ENCODE measurements at places on chromosomes 7 and 10.

DNA sequence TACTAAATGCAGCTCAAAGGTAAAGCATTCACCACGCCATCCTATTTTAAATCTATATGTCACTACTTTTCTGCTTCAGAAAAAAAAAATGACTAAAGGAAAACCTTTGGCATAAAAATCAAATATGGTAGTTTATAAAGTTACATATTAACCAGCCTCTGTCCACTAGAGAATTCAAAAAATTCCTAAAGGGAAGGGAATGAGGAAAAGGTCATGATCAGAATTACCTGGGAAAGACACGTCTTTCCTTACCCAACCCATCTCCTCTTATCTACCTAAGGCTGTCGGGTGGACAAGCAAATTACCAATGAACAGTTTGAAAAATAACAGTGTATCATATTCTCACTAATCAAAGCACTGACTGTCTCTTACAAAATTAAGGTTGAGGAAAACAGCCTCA is 100.7 kb upstream of the TMEM106B start:
- DNase-seq: no peak

DNA sequence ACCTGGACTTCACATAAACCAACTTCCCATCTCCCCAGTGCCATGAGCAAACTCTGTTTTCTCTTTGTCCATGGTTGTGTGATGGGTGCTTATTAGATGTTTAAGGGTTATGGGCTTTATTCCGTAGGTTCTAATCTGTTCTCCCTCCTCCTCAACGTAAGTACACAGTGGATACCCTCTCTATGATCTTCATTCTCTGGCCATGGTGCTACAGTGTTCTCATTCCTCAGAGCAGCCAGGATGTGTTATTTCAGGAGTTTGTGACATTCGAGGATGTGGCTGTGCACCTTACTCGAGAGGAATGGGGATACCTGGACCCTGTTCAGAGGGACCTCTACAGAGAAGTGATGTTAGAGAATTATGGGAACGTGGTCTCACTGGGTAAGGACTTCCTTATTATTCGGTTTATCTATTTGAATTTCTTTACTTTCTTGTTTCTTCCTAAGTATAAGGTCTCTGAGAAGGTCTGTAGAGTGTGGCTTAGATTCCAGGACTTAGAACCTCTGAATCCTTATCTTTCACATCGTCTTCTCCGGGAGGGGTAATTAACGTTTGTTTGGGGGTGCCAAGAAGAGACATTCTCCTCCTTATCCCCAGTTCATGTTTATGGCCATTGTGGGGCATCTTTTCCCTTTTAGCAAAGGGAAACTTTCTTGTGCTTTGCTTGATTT is 3.8 kb downstream of the ZNF655 start:
- DNase-seq: no peak

DNA sequence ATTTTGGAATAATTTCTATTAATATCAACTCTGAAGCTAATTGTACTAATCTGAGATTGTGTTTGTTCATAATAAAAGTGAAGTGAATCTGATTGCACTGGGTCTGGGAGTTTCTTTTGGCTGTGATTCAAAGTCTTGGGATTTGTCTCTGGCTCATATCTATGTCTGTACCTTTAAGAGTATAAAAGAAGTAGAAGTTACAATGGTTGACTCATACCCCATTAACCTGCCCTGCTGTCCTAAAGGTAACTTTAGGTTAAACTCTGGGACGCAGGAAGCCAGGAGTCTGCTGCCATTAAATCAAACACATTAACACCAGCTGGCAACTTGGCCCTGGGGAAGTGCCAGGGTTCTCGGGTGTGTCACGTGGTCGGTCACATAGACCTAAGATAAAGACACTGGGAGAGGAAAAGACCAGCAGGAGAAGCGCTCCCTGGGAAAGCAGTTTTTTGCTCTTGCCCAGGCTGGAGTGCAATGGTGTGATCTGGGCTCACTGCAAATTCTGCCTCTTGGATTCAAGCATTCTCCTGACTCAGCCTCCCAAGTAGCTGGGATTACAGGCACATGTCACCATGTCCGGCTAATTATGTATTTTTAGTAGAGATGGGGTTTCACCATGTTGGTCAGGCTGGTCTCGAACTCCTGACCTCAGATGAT is 17.8 kb downstream of the SCD start:
- DNase-seq: peak; percentile 88

- peak; percentile 80 for DNase-seq
Observed at GRCh38 chr10:125149036-125149679, 11.2 kb downstream of the CTBP2 start.

- DNase-seq: no peak
Observed at GRCh38 chr10:1581189-1581588, 156.1 kb downstream of the ADARB2 start.

- DNase-seq: no peak
Observed at GRCh38 chr10:55630491-55631056, 730.5 kb downstream of the ZWINT start.

GRCh38 chr10:131145756-131146155 is 165.8 kb downstream of the TCERG1L start:
- no peak for DNase-seq

DNA sequence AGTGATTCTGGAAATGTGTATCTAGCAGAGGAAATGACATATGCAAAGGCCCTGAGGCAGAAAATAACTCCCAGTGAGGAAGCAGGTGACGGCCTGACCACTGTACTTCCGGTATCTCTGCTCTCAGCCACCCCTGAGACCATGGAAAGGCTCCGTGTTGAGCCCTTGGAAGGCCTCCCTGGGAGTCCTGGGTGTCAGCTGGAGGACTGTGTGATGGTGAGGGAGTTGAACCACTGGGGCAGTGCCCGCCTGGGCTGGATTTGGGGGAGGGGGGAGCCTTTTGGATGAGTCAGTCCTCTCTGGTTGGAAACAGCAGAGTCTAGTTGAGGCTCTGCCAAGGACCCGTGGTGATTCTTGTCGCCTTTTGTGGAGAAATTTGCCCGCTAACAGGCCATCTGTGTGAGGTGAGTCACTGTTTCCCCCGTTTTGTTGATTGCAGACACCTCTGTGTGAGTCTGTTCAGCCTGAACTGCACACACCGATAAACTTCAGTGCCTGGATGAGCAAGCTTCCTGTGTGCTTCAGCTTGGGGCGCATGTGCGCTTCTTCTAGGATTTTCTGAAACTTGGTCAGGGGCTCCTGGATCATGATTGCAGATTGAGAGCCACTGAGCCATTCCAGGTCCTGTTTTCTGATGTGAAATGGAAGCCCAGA is 98.6 kb downstream of the GRK5 start:
- DNase-seq: peak; percentile 98

DNA sequence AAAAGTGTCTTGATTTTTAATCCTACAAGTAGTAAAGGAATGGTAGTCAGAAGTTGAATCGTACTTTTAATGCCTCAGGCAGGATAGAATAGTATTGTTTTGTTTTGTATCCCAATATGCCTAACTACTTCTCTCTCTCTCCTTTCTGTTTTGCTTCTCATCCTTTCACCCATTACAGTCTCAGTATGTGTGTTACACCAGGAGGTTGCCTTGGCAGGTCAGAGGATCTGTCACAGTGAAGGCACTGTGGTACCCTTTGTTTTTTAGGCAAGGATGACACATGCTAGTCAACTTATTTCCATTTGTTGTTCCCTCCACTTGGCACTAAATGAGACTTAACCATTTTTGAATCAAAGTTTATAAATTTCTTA is 94.4 kb downstream of the MAPK8 start:
- no peak for DNase-seq

DNA sequence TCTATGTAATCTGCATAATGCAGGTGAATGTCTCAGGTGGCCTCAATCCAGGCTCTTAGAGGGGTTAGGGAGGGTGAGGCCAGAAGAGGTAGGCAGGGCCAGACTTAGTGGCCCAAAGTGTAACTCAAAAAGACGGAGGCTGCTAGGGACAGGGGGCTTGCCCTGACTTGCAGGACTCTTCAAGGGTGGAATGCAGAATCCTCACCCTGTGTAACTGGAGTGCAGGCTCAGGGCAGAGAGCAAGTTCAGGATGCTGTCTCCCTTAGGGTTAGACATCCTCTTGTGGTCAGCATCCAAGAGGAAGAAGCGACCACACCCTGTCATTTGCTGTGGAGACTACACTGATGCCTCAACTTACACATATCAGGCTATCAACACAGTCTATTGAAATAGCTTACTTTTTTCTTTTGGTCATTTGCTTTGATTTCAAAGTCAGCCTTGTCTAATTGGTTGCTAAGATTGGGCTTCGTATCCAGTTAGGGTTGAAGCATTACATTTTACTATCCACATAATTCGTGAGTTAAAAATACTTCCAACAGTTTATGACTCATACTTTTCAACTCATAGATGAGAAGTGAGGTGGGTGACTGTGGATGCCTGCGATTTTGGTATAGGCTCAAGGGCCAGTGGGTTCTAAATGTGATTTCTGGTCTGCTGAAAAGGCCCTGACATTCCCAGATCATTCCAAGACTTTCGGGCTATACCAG is 563.6 kb downstream of the SUGCT start:
- DNase-seq: no peak

- no peak for DNase-seq
Observed at GRCh38 chr7:142645777-142646176, 103.5 kb upstream of the PRSS1 start.

GRCh38 chr7:6730343-6730633 is 23.5 kb upstream of the ZNF12 start:
- peak; percentile 46 for DNase-seq

DNA sequence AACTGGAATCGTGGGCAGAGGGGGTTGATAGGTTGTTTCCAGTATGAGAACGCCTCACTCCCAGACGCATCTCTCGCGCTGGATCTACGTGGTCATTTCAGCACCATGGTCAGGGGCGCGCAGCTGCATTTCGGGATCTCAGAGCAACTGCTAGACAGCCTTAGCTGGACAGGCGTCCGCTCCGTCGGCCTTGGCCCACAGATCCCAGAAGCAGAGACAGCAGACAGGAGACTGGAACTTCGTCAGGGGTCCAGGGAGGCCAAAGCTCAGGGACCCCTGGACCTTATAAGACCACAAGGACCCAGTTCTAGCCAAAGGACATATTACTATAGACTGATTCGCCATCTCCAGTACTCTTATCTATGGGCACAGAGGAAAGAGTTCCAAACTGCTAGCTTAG is 5.3 kb downstream of the NEUROG3 start:
- peak; percentile 69 for DNase-seq

DNA sequence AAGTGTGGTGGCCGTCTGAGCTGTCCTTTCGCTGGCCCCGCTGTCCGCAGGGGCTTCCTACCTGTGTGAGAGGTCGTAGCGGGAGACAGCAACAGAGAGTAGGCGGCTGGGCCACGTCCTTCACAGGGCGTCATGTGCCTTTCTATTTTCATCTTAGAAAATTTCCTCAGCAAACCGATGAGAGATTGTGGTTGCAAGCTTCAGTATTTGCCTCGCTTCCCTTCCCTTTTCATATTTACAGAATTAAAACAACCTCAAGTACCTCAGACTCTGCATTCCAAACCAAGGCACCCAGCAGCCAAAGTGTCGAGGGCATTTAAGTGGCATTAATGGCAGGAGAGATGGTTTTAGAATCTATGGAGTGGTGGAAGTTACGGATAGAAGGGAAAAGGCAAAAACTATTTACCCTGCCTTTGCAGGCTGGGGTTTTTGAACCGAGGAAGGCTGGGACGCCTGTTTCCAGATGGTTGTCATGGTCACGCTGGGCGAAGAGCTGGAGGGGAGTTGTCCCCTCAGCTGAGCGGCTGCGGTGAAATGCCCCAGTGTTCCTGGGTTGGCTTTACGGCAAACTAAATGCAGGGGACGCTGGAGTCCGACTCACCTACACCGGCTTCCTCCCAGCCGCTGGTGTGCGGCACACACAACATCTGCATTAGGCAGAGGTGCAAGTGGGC is 41.9 kb downstream of the WIPI2 start:
- DNase-seq: no peak

DNA sequence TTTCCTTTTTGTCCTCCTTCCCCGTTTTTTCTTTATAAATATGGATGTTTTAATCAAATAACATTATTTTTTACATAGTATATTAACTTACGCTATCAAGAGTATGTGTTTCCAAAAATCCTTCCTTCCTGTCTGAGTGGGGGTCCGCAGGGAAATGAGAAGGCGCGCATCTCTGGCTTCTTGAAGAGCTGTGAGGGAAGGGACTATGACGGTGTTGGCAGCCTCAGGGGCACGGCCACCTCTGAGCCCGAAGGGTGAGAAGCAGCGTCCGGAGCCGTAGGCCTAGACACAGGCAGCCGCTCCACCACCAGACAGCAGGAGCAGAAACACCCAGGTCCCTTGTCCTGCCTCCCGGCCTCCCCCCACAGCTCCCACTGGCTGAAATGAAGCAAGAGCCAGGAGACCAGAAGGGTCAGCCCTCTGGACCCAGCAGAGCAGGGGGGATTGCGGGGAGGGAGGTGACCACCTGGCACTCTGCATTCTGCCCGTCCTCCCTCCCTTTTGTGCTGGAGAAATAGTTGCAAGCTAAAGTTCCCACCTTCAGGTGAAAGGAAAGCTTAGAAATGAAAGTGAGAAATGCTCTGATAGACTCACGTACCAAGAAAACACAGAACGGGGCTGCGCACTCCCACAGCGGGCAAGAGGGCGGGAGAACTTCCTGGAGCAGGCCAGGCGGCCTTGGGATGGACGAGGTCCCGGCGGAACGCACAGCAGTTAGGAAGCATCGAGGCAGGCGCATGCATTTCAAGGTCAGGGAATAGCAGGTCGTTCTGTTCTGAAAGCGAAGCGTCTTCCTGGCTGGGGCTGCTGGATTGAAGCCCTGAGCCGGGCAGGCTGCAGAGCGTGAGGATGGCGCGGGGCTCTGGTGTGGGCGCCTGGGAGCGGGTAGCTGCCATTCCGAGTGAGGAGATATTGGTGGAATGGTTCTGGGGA is 105.5 kb downstream of the GALNT11 start:
- DNase-seq: no peak

DNA sequence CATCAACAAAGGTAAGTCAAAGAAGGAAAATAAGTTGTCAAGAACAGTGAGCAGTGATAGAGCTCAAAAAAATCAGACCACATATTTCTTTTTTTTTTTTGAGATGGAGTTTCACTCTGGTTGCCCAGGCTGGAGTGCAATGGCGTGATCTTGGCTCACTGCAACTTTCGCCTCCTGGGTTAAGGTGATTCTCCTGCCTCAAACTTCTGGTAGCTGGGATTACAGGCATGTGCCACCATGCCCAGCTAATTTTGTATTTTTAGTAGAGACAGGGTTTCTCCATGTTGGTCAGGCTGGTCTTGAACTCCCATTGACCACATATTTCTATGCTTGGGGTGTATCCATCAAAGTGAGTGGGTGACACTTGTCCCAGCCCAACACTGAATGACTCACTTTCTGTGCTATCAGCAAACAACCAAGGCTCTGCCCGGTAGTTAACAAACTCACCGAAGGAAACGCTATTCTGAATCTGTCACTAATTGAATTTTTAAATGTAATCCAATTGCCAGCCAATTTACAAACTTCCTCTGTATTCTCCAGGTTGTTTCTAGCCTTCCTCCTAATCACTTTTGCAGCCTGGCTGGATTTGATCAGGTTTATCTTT is 19.6 kb upstream of the SMNDC1 start:
- no peak for DNase-seq

- DNase-seq: no peak
Observed at GRCh38 chr10:128091636-128092210, 34.5 kb downstream of the MKI67 start.

- peak; percentile 65 for DNase-seq
Observed at GRCh38 chr10:121598263-121599249, at the start of gene FGFR2. FGFR2 (minus strand) TSS chr10:121598444; CDS start chr10:121593817, 4,627 bp downstream.

GRCh38 chr7:118182593-118183427 is 1.2 kb upstream of the LSM8 start:
- DNase-seq: no peak

- DNase-seq: no peak
Observed at GRCh38 chr7:84394219-84394618, 199.6 kb upstream of the SEMA3A start.

- DNase-seq: peak; percentile 59
Observed at GRCh38 chr10:99560277-99561126, 27.8 kb downstream of the NKX2-3 start.

GRCh38 chr7:131943646-131944045 is 387.2 kb upstream of the PODXL start:
- no peak for DNase-seq
